ENCODE measurements at places on chromosomes 1 and 21.

- no peak for DNase-seq
Observed at GRCh38 chr1:234342774-234343173, 30.5 kb upstream of the COA6 start.

GRCh38 chr1:159838715-159839114 lies 12.0 kb downstream of the SLAMF8 start:
- no peak for DNase-seq

DNA sequence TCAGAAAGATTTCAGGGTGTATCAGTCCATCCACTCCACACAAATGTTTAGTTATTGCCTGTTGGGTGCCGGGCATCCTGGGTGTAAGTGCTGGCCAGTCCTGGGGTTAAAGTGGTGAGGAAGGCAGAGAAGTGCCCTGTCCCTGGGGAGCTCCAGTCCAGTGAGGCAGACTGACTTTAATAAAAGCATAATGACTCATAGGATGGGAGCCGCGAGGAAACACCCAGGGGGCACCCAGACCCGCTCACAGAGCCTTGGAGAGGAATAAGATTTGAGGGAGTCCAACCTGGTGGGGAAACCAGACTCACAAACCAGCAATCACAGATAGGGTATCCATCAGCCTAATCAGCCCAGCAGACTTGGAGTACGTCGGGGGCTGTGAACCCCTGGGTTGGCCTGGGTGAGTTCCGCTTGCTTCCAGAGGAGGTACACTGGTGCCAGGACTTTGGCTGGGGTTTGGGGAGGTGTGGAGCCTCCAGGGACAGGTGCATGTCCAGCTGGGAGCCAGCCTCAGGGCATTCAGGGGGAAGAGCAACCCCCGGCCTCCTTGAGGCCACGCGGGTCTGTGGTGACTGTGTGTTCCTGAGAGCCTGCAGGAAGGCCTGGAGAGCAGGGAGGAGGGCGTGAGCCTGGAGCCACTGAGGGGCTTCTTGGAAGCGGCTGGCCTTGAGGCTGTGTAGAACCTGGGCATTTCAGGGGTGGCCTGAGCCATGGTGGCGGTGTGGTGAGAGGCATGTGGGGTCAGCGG lies 3.7 kb downstream of the PEAR1 start:
- DNase-seq = no peak

- no peak for DNase-seq
Observed at GRCh38 chr21:17802572-17802971, 16.6 kb downstream of the C21orf91 start.

DNA sequence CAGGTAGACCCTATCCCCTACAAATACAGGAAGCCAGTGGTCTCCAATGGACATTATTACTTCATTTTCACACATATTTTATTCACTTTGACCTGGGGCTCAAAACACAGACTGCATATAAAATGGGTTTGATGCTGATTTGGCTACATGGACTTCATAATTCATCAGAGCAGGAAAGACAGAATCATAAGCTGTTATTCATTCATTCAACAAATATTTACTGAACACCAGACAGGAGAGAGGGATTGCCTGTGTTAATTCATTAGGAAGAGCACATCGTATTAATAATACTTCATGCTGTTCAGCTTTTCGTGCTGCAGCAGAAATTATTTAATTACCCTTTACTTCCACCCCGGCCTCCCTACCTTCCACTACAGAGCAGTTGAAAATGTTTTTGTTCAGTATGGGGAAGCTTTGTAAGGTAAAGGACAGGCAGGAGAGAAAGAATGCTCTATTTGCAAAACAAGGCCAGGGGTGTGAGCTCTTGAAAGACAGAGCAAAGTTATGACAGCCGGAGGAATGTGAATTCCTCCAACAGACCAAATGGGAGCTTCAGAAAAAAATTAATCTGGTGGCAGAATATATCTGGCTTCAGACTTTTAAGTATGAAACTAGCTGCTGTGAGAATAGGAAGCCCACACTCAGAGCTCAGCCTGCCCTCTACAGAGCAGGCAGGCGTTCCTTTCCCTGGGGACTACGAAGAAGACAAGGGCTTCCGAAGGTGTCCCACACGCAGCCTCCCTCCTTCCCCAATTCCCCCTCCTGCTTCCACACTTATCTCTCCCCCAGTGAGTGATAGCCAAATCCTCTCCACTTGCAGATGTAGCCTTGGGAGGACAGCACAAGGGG lies 58.0 kb downstream of the MDM4 start:
- peak; percentile 52 for DNase-seq

GRCh38 chr1:183590244-183591191 lies at the start of gene NCF2:
NCF2 (minus strand) TSS chr1:183590459; CDS start chr1:183590329, 130 bp downstream.
- DNase-seq = no peak

- DNase-seq = no peak
Observed at GRCh38 chr21:46145159-46145839, 10.1 kb downstream of the FTCD start.

GRCh38 chr1:107291987-107292386 lies 151.1 kb downstream of the NTNG1 start:
- DNase-seq = no peak

DNA sequence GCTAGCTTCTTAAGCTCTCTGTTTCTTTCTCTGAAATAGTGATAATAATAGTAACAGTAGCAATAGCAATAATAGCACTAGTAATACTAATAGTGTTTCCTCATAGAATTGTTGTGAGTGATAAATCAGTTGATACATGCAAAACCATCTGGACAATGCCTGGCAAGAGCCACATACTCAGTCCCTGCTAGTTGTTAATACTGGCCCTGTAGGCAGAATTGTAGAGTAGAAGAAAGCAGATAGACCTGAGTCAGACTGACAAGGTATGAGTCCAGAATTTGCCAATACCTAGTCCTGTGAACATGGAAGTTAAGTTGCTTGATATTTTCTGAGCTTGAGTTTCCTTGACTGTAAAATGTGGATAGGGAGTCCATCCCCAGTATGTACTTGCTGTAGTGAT lies 171.9 kb downstream of the C1orf21 start:
- DNase-seq = no peak

DNA sequence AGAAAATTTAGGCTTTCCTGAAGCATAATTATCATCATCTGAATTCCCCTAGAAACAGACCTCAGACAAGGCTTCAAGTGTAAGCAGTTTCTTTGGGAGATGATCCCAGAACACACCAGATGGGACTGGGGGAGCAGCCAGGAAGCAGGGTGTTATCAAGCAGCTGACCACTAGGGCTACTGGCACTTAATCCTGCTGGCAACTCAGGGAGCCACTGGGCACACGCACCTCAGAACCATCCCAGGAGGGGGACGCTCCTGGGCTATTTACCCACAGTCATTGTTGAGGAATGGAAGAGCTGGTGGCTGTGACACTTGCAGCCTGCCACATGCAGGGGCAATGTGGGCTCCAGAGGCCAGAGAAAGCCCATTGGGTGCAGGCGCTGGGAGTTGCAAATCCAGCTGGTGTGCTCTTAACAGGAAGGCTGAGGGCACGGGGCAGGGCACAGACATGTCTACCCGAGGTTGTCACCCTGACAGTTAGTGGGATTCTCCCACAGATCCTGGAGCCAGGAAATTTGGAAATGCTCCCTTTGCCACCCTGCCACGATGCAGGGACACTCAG lies 15.1 kb upstream of the IL22RA1 start:
- no peak for DNase-seq

DNA sequence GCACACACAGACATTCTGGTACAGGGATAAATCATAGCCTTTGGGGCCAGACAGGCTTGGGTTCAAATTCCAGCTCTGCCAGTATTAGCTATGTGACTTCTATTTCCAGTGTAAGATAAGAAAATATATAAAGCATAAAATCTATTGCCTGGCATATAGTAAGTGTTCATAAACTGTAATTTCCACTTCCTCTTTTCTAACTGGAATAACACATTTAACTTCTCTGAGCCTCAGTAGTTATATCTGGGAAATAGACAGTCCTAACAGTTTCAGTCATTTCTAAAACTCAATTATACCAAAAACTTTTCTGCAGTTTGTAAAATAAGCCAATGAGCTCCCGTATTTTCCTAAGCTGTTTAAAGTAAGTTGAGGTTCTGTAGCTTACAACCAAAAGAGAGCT lies 351.4 kb downstream of the ZNF326 start:
- DNase-seq = no peak

GRCh38 chr1:170460414-170461155 lies 71.4 kb upstream of the GORAB start:
- no peak for DNase-seq

DNA sequence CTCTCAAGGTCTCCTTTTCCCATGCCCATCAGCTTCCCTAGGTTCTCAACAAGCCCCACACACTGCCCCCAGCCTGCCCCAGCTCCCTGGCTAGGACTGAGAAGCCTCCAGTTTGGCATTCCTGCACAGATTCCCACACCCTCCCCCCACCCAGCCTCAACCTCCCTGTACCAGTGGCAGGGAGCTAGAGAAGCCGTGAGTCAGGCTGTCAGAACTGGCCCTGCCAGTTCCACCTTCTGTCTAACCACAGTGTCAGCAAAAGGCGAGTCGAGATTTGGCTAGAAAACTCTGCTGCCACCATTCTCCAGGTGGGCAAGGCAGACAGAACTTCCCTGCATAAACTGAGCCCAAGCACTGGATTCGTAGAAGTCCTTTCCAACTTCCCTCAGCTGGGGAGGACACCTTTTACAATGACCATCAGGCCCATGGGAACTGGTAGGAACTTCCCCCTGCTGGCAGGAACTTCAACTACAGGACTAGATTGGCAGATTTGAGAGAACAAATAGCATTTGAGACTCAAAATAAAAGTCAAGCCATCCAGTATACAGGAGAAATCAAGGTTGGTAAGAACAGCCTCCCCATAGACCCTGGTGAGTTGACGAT lies 31.0 kb downstream of the TNNT2 start:
- peak; percentile 28 for DNase-seq

- no peak for DNase-seq
Observed at GRCh38 chr1:171841931-171842761, 848 bp downstream of the DNM3 start.

DNA sequence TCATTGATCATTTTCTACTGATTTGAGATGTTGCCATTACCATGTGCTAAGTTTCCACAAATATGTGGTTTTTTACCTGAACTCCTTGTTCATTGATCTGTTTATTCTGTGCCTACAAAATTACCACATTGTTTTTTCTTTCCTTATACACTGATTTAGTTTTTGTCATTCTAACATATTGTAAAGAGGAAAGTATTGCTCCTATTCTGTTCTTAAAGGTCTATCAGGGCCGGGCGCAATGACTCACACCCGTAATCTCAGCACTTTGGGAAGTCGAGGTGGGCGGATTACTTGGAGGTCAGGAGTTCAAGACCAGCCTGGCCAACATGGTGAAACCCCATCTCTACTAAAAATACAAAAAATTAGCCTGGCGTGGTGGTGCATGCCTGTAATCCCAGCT lies 75.1 kb downstream of the CAMTA1 start:
- DNase-seq = no peak

All from NCI-H1694 treated with DMSO at 0.1 percent for 48 hours (cell line).